ENCODE measurements at places on chromosomes 6 and 20.
A peak's percentile ranks its signal among the peaks of the same experiment; 100 is the strongest.

GRCh38 chr6:33967265-33967767, 163.5 kb upstream of the MLN start:
- DNase-seq = no peak

DNA sequence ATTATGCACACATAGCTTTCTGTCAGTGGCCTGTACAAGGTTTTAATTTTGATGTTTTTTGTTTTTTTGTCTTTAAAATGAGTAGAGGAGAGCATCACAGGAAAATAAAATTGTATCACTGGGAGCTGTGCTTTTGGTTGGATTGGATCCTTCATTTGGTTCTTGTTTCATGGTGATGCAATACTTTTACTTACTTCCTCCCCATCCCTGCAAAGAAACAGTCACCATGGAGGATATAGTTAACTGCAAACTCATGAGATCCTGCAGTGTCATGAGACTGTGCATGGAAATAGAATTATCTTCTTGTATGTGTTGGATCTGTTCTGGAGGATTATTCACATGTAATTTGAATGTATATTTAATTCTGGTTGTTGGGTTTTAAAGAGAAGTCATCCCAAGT, 122.3 kb downstream of the JARID2 start:
- no peak for DNase-seq

DNA sequence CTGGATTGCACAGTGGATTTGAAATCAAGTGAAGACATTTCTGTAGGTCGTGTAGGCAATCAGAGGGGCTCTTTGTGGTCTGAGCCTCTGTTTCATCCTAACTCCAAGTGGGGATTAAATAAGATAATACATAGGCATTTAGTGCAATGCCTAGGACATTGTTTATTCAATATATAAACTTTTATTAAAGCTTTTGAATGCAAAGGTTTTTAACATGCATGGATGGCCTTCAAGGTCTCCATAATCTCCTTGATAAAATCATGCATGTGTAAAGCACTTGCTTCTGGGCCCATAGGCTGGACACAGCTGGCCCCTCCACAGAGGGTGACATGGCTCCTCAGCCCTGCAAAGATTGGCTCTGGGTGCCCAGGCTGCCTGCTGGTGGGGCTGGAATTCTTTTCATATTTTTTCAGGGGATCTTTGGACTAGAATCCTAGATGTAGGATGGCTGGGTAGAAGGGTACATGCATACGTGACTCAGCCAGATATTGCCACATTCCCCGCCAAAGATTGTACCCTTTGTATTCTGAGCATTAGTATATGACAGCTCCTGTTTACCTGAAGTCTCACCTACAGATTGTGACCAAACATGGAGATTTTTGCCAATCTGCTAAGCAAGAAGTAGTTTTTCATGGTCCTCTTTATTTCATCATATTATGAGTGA, 19.0 kb upstream of the AVP start:
- no peak for DNase-seq

GRCh38 chr20:64156136-64156885, 7.9 kb upstream of the MYT1 start:
- no peak for DNase-seq

GRCh38 chr20:2305946-2306345, 10.1 kb downstream of the TGM3 start:
- DNase-seq = no peak

GRCh38 chr6:110414669-110415068, 706 bp downstream of the DDO start:
- DNase-seq = no peak

- no peak for DNase-seq
These were observed 27.4 kb downstream of the NTSR1 start for GRCh38 chr20:62736026-62736406.

GRCh38 chr6:104460738-104461483, 398.8 kb downstream of the HACE1 start:
- DNase-seq = no peak

- DNase-seq = no peak
These were observed 29.0 kb downstream of the MAP3K5 start for GRCh38 chr6:136763255-136763654.

DNA sequence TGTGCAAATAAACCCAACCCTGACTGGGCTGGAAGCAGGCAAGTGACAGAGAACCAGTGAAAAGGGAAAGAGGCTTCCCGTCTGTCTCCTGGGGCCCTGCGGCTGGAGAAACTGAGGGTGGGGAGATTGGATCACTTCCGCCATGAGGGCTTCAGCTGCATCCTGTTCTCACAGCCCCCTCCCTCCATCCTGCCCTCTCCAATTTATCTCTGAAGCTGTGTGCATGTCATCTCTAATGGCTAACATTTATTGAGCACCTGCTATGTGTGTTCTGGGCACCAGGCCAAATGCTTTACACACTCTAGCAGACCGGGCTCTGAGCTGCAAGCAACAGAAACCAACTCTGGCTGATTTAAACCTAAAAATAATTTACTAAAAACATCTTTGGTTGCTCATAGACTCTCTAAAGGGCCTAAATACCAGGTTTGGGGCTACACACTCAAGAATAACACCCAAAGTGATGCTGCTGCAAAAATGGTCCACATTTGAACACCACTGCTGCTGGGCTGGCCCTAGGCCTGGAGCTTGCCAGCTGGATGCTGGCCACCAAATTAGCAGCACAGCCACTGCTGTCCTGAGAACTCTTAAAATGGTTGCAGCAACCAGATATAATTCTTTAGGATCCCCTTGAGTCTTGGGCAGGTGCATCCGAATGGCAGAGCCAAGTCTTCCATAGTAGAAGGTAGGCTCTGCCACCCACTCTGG, 123.6 kb upstream of the LRFN2 start:
- peak; percentile 52 for DNase-seq

DNA sequence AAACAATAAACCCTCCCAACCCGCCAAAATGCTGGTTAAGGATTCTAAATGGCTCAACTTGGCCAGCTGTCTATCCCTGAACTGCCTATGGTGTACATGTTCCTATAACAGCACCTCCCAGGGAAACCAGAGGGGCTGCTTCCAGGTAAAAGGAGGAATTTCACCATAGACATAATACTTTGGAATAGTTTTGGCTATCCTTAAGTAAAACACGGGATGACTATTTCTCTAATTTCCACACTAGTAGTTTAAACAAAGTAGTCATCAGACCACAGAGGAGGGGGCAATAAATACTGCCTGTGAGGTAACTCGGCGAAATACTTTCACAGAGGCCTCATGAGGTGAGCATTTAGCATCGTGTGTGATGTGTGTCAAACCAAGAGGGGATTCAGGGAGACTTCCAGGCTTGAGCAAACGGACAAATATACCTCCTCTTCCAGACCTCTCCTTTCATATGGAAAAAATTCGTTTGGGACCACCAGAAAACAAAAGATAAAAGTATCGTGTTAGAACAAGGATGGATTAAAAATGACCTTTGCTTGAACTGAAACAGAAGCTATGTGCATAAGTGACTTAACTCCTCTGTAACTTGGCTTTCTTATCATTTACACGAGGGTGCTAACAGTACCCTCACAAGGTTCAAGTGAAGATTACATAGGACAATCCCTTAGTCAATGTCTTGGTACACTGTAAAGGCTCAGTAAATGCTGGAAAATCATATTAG, 1.0 kb upstream of the XRN2 start:
- no peak for DNase-seq

- no peak for DNase-seq
These were observed 89.3 kb downstream of the CAP2 start for GRCh38 chr6:17482711-17483110.

DNA sequence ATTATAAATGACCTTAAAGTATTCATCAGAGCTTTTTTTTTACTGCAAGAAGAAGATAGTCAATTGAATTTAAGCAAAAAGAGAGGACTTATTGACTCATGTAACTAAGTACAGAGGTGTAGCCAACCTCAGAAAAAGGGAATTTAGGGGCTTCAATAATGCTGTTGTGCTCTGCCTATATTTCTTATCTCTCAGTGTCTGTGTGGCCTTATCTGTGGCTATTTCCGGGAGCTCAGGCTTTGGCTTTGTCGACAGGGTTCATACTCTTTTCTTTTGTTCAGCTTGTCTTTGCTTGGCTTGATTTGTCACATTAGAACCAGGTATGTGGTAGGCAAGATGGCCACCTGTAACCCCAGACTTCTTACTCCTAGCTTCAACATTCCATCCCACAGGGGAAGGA, 38.6 kb upstream of the FABP7 start:
- DNase-seq = no peak

DNA sequence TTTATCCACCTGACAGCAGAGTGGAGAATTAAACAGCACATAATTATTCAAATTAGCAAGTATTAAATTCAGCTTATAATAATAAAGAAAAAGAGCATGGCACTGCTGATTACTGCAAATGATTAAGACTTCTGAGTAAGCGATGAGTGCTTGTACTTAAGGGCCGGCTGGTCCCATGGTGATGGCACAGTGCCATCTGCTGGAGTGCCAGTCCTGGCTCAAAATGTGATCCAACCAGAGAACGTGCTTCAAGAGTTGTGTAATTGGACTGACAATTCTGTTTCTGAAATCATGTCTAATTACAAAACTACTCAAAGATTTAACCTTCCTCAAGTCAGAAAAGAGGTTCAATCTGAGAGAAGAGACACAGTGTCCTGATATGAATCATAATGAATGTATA, 181.6 kb upstream of the RGS17 start:
- DNase-seq = peak; percentile 32

DNA sequence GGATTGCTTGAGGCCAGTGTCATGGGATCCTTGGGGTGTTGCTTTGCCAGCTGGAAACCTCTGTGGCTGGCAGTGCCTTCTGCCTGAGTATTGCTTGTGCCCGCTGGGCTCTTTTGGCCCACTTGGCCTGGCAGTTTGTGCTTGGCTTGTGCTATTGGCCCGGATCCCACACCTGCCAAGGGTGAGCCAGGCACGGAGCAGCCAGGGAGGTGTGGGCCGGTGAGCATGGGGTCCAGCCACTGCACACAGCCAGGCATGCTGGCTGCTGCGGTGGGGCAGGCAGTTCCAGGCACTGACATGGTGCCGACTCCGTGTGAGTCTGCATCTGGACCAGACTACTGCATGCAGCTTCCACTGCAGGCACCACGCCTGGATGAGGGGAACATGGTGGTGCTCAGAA, 62.5 kb upstream of the SYNCRIP start:
- no peak for DNase-seq

DNA sequence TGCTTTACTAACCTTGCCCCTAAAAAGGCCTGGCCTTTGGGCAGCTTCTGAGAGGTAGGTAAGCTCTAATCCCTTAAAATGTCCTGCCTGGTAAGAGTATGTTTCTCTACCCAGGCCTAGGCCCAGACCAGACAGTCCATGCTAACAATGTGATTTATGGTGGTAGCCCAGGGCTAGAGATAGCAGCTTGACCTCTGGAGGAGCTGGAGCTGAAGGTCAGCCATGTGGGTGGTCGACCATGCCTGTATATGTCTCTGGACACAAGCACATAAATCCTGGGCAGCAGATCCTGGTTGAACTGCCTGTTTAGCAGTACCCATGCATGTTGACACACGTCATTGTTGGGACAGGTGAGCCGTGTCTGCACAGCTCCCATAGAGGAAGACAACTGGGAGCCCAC, 62.1 kb upstream of the PHACTR1 start:
- no peak for DNase-seq

GRCh38 chr6:45371924-45372573, 5.7 kb downstream of the SUPT3H start:
- no peak for DNase-seq

GRCh38 chr6:154598399-154598798, 87.9 kb upstream of the CNKSR3 start:
- no peak for DNase-seq

DNA sequence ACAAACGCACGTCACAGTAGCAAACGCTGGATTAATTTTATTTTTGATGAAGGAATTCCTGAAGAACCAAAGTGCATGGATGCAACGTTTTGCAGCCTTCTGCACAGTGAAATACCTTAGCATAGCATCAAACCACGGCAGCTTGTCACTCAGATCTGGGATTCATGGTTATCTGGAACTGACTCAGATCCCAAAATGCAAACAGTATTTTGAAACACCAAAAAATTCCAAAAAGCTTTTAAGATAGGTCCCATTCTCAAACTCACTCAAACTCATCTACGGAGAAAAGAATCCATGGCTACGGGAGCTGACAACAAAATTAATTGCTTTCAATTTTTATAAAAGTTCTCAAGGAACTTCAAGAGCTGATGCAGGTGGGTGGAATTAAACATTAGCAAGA, 116.2 kb upstream of the SALL4 start:
- DNase-seq = no peak

- DNase-seq = peak; percentile 84
These were observed 155.1 kb upstream of the SOX4 start for GRCh38 chr6:21438237-21438985.

- DNase-seq = no peak
These were observed 171.9 kb upstream of the PRND start for GRCh38 chr20:4549711-4550259.

- DNase-seq = no peak
These were observed 769 bp upstream of the TRPC4AP start for GRCh38 chr20:35093267-35093884.

DNA sequence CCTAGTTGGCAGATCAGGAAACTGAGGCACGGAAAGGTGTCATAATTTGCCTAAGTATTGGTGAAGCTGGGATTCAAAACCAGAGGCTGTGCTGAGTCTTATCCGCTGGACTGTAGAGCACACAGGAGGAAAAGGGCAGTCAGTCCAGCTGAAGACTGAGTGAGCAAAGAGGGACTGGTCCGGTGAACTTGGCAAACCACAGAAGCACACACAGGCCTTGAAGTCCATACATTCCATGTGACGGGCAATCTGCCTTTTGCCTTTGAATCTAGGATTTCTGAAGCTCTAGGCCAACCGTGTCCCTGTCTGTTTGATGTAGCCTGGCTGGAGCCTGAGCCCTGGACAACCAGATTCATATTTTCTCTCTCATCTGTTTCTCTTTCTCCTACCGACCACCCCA, 34.3 kb upstream of the EPB41L1 start:
- no peak for DNase-seq

DNA sequence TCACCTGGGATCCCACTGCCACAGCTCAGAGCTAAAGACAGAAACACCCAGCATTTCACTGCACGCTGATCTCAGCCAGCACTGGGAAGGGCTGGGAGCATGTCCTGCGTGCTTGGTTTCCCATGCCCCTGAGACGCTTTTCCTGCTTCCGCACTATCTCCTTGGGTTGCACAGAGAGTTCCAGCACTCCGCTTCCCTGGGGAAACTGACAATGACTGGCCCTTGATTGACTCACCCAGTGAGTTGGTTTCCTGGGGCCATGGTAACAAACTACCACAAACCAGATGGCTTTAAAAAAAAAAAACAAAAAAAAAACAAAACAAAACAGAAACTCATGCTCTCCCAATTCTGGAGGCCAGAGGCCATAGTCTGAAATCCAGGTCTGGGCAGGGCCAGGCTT, 14.8 kb upstream of the MAS1L start:
- no peak for DNase-seq

GRCh38 chr20:31872406-31872805, 2.0 kb downstream of the TTLL9 start:
- no peak for DNase-seq

GRCh38 chr6:155936551-155936950, 480.9 kb upstream of the NOX3 start:
- no peak for DNase-seq

Measured in Jurkat, Clone E6-1 (cell line).